HTR-8/SVneo (cell line): ENCODE measurements at places on chromosomes 1 and 21.

DNA sequence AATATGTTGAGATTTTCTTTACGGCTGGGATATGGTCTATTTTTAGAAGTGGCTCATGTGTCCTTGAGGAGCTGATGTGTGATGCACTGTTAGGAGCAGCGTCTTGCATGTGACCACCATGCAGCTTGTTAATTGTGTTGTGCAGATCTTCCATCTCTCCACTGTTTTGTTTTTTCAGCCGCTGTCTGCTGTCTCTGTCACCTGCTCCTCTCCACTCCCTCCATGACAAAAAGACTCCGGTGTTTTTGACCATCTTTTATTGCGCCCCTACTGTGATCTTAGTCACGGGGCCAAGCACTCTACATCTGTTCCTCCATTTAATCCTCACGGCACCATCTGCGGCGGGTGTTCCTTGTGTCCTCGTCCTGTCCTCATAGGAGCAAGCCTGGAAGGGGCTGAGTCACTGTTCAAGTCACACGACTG is 51.8 kb downstream of the ADARB1 start:
- no peak for DNase-seq

- DNase-seq: no peak
These were observed 83.5 kb upstream of the BCAR3 start for GRCh38 chr1:93765099-93765498.

GRCh38 chr1:230186874-230187273 is 119.8 kb downstream of the GALNT2 start:
- no peak for DNase-seq

- no peak for DNase-seq
These were observed 22.6 kb downstream of the ZBTB17 start for GRCh38 chr1:15953294-15953771.

GRCh38 chr1:173549813-173550212 is 53.1 kb downstream of the SLC9C2 start:
- DNase-seq: no peak
